ENCODE measurements at places on chromosomes 12 and 14.
A peak's percentile ranks its signal among the peaks of the same experiment; 100 is the strongest.

- no peak for DNase-seq
Observed at GRCh38 chr12:66279123-66279712, 23.1 kb upstream of the HELB start.

DNA sequence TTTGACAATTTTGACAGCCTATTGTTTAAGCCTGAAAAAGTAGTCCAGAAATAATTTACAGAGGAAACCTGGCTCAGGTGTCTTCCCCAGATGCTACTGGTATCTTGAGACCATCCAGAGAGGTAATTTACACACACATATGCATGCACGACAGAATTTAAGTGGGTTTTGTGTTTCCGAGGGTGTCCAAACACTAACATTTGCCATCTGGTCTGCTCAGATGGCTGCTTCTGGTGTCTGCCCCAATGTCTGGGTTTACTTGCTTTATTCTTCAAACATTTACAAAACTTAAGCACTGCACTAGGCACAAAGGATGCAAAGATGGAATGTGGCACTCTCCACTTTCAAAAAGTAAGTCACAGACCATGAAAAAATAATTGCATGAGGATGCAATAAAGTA lies 226.6 kb upstream of the EGLN3 start:
- DNase-seq = no peak

DNA sequence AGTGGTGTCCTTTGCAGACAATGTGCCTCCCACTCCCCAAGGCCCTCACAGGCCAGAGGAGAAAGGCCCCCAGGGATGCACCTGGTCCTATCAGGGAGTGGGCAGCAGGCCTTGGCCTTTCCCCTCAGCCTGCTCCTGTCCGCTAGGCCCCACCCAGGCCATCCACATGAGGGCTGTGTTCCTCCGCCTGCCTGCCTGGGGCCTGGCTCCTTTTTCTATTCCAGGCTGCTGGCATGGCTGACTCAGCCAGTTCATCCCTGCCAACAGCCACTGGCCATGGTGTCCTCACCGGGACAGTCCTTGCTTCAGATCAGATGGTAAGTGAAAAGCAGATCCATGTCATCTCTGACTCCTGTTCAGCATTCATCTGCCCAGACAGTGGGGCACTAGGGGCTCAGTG lies 13.4 kb downstream of the ISM2 start:
- DNase-seq = no peak

- no peak for DNase-seq
Observed at GRCh38 chr14:88016768-88017167, 11.8 kb downstream of the GPR65 start.

GRCh38 chr14:56715938-56716337 lies 94.3 kb downstream of the OTX2 start:
- DNase-seq = no peak

DNA sequence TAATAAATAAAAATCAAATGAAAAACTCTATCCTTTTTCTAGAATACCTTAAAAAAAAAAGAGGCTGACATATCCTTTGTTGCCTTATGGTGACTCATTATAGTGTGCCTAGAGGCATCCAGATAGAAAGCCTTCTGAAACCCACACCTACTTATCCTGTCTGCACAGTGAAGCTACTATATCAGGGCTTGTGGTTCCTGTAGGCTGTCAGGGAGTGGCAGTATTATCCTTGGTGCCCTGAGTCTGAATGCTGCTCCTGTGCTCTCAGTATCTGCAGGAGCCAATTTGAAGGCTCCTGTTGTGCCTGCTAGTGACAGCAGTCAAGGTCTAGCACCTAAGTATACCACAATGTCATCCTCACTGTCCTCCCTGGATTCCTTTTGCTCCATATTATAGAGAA lies 168.4 kb upstream of the AVPR1A start:
- no peak for DNase-seq

DNA sequence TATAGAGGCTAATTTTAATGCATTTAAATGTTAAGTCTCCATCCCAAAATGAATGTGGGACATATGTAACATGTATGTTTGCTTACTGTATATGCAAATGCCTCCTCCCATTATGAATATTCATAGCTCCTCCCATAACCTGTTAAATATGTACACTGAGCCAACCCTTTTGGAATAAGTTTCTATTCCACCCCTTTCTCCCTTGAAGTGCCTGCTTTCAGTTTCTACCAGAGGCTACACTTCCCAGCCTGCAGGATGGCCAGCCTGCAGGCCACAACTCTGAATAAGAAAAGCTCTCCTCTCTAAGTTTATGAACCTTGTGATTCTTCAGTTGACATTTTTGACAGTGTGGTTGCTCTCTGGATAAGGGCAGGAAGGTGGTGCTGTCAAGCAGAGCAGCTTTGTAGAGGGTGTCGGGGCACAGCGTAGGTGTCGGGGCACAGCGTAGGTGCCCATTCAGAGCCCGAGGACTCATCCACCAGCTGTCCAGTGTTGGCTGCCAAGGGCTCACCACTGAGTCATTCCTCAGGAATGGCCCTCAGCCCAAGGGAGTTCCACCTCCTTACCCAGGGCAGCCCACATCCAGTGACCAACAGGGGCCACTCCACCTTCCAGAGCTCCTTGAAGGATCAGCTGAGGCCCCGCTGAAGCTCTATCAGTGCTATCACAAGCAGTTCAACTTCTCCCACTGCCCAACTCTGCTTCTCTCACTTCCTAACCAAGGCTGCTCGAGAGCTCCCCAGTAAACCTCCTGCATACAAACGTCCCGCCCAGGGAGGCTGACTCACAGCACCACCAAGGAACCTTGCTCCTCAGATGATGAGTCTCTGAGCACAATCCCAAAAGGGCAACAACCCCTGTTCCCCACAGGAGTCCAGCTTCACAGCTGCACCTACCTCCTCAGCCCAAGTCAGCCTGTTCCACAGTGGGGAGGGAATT lies 31.4 kb downstream of the VWF start:
- no peak for DNase-seq

DNA sequence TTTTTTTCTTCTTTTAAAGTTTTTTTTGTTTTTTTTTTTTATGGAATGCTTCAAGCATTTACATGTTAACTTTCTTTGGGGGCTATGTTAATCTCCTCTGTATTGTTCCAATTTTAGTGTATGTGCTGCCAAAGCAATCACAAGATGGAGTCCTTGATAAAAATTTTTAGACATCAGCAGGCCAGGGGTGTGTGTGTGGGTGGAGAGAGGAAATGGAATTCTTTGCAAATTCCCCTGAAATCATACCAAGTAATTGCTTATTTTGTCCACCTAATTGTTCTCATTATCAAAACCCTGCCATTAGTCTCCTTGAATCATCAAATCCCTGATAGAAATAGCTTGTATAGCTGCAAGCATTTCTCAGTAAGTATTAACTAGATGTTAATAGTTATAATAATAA lies 21.7 kb downstream of the RNF212B start:
- no peak for DNase-seq

- DNase-seq = no peak
Observed at GRCh38 chr14:106419376-106419965, 893.1 kb downstream of the TMEM121 start.

GRCh38 chr12:103947871-103948555 lies 17.7 kb upstream of the TDG start:
- DNase-seq = no peak

GRCh38 chr14:75277008-75277814 lies 1.4 kb upstream of the FOS start:
- DNase-seq = peak; percentile 64

DNA sequence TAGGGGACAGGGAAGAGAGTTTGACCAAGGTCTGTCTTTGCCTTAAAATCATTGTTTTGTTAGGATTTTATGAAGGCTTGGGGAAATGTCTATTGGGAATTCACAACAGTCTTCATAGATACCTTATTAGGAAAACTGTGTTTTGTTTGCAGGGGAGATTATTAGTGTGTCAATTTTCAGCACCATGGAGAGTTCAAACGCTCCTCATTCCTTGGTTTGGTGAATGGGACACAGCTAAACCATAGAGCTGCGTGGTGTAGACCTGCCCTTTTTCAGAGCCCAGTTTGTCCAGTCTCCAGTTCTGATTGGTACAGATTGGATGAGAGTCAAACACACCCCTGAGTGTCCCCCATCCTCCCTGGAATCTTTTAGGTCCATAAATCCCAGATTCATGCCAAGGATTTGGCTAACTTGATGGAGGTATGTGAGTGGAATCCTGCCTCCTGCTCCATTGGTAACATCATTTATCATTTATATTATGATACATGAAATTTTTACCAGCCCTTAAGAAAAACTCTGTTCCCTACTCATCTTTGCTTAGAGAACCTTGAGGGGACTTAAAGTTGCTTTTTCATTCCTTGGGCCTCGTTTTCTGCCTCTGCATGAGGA lies 12.0 kb downstream of the NGDN start:
- no peak for DNase-seq

DNA sequence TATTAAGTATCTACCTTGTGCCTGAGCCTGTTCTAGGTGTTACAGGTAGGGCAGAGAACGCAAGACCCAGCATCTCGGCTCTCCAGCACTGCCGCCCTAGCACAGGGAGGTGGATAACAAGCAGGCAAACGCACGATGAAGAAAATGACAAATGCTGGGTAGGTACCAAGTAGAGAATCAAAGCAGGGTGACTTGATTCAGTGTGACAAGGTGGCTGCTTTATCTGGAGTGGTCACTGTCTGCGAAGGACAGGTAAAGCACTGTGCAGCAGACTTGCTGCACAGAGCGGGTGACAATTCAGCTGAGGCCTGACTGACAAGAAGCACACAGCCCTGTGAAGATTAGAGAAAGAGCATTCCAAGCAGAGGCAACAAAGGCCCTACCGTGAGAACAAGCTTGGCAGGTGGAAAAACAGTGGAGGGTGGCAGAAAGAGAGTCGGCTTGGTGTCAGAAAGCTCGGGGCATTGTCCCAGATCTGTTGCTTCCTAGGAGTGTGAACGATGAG lies 12.9 kb downstream of the PRKCH start:
- no peak for DNase-seq

- DNase-seq = no peak
Observed at GRCh38 chr14:86540636-86541247, 1010.8 kb downstream of the FLRT2 start.

- no peak for DNase-seq
Observed at GRCh38 chr12:118900993-118901392, 80.3 kb upstream of the SRRM4 start.

DNA sequence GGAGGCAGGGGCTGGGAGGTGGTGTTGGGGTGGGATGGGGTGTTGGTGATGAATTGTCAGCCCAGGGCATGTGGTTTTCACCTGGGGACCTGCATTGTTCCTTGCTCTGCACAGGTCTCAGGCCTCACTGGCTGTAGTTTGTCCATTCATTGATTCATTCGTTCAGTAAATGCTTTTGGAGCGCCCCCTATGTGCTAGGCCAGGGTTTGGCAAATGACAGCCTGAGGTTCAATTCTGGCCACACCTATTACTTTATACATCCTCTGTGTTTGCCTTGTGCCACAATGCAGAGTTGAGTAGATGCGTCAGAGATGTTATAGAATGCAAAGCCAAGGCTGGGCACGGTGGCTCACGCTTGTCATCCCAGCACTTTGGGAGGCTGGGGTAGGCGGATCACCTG lies 4.7 kb downstream of the ADCK1 start:
- no peak for DNase-seq

DNA sequence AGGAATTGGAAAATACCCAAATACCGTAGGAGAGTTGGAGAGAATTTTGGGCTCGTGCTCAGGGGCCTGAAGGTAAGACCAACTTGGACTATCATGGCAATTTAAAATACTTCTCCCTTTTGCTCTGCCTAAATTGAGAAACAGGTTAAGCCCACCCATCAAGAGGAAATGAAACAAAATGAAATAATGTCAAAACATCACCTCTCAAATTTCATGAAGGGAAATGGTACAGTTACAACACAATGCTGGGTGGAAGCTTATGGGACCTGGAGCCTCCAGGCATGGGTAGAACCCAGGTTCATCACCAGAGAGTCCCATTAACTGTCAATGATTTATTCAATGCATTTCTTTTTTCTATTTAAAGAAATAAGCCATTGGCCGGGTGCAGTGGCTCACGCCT lies 33.7 kb downstream of the FOS start:
- no peak for DNase-seq

- peak; percentile 61 for DNase-seq
Observed at GRCh38 chr12:95216711-95217376, 423 bp downstream of the FGD6 start.

GRCh38 chr14:59699442-59699841 lies 122.8 kb upstream of the CCDC175 start:
- no peak for DNase-seq

DNA sequence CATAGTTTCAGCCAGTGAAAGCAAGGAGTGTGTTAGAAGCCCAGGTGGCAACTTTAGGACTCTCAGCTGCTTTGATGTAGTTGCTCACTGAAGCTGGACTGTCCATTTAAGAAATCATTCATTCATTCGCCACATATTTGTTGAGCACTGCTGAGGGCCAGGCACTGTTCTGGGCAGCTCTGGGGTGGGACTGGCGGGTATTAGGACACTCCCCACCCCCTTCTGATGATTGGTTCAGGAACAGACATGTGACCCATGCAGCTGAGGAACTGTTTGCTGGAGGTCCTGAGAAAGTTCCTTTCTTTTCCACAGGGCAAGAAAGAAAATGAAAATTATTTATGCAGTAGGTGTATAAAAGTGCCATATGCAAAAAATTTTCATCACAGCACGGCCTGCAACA lies 70.3 kb upstream of the CHST11 start:
- no peak for DNase-seq

DNA sequence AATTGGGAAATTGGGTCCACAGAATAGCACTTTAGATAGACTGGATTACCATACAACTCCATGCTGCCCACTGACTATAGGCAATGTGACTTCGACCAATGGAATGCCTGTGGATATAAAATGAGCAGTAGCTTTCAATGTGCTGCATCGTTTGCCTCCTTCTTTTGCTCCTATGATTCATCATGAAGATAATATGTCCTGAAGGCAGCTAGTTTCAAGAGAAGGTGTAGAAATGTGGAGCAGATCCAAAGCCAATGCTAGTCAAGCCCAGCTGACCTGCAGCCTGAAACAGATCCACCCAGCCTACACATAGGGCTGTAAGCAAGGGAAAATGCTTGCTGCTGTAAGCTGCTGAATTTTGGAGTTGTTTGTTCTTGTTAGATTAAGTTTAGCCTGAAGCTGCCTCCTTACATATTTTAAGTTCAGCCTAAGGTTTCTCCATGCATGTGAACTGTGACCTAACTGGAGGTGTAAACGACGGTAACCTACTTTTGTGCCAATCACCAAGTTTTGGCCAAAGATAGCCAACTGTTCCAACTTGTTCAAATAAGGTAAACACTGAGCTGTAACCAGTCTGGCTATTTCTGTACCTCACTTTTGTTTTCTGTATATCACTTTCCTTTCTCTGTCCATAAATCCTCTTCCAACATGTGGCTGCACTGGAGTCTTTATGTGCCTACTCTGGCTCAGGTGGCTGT lies 169.1 kb upstream of the AVPR1A start:
- no peak for DNase-seq

GRCh38 chr14:91897106-91897701 lies 29.9 kb upstream of the TC2N start:
- DNase-seq = no peak

- no peak for DNase-seq
Observed at GRCh38 chr14:102731101-102731870, 46.0 kb upstream of the TRAF3 start.
